Stimulated activated CD4-positive, alpha-beta T cell treated with anti-CD3 and anti-CD28 coated beads, TNF-alpha, amount 100 ng/mL, for 4 hours (primary cell): ENCODE measurements at places on chromosomes 2 and 18.

DNA sequence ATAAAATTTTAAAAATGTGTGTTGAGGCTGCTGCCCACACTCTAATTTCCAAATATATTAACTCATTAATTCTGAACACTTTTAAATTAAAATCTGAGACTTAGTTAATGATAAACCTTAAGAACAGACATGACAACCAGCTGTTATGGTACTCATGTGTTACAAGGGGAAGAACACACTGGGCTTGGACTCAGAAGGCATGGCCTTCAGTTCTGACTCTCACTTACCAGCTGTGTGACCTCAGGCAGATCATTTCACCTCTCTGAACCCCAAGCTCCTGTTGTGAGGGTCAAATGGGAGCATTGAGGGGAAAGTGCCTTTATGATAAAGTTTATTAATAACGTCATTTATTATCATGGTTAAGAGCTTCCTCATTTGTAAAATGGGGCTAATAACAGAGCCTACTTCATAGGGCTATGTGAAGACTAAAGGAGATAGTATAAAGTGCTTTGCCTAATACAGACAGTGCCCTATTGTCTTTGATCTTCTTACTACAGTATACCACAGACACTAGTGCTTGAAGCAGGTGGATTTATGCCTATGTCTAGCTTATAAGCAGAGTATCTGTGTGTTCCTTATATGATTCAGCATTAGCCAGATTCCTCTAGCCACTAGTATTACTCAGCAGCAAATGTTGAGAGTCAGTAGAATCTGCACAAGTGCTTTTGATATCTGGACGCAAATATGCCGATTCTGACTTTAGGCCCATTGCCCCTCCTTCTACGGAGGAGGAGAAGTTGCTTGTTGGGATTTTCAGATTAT lies 99.6 kb downstream of the SGPP2 start:
- DNase-seq = no peak

- no peak for DNase-seq
Observed at GRCh38 chr2:119028327-119029174, 86.6 kb downstream of the MARCO start.

- no peak for DNase-seq
Observed at GRCh38 chr2:196275646-196276352, 104.4 kb upstream of the STK17B start.

- DNase-seq = no peak
Observed at GRCh38 chr2:205754285-205754923, 72.1 kb downstream of the NRP2 start.

DNA sequence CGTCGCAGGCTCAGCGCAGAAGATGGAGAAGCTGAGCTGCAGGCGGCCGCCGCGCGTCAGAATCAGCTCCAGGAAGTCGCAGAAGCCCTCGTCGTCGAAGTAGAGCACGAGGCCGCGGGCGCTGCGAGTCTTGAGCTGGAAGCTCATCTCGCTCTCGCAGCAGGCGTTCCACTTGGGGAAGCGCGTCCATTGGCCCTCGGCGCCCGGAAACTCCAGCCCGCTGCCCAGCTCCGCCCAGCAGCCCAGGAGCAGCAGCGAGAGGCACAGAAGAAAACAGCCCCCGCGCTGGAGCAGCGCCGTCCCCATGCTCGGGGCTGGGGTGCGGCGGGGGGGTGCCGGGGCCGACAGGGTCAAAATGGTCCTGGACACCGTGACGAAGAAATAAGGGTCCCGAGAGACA lies 4.0 kb downstream of the NRXN1 start:
- DNase-seq = no peak

- DNase-seq = no peak
Observed at GRCh38 chr2:170038734-170039133, 139.2 kb upstream of the MYO3B start.

- DNase-seq = no peak
Observed at GRCh38 chr18:54551590-54551989, 39.5 kb upstream of the DYNAP start.
